ENCODE measurements at places on chromosomes 2 and 18. TPM values are rescaled to one million over a fixed set of nuclear protein-coding genes. Genes with fewer than 3 reads are reported as not detected.

Gene FAP
- total RNA-seq = 1.3 TPM

- no peak for DNase-seq
Measured at GRCh38 chr2:120593921-120594686, 141.6 kb upstream of the GLI2 start.

DNA sequence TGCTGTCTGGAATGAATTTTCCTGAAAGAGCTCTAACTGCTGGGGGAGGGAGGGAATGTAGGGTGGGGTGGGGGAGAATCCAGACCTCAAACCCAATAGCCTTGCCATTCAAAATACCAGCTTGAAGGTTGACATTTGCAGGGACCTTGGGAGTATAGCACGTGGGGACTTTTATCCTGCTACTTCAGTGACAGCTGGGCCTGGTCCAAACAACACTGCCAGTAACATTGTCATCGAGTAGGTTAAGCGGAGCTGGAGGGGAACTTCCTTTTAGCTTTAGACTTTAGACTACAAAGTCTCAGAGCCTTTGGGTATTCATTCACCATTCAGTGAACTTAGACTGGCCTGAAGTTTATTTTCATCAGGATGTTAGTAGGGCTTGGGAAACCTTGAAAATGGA lies 248.7 kb downstream of the MEIS1 start:
- no peak for DNase-seq

DNA sequence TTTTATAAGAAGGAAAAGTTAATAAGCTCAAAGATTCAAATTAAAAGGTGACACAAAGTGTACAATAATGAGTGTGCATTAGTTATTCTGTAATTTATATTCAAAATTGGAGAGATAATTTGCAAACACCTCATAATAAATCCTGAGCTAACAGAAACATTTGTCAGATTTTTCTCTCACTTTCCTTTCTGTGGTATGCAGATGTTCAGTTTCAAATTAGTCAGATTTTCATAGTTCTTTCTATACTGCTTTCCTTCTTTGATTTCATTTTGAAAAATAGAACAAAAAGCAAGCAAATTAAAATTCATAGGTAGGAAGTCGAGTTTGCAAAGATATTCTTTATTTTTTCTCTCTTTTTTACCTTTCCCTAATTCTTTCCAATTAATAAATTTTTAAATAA lies 1420.1 kb upstream of the NXPH2 start:
- DNase-seq = no peak
